Stimulated activated CD8-positive, alpha-beta memory T cell treated with anti-CD3 and anti-CD28 coated beads, Interleukin-4, amount 100 ng/mL, for 48 hours (primary cell): ENCODE measurements at places on chromosomes 16 and 17.

- DNase-seq, result no peak
Measured at GRCh38 chr16:8845699-8846298, 23.0 kb downstream of the CARHSP1 start.

DNA sequence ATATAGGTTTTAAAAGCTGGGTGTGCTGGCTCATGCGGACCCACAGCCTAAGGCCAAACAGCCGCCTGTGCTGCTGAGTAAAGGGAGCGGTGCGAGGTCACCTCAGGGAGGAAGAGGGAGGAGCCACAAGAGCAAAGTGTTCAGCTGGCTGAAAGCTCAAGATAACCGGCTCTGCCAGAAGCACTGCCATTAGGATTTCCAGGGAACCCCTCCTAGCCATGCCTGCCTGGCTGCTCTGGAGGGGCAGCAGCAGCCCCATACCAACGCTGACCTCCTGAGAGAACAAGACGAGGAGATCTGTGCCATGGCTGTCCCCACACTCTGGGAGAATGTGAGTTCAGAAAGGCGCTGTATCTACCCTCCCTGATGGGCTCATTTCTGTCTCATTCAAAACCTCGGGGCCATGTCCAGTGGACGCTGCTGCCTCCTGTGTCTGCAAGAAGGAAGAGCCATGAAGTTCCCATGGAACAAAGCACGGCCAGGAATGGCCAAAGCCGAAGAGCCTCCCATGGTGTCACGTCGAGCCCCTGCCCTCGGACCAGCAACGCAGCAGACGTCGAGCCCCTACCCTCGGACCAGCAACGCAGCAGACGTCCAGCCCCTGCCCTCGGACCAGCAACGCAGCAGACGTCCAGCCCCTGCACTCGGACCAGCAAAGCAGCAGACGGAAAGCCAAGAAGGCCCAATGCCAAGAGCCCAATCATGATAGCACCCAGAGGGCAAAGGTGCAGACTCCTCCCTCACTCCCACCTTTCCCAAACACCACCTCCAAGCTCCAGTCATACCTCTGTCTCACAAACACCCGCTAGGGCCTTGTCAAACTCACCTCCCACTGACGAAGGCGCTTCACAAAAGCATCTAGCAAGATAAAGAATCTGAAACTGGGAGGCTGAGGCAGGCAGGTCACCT, 107.0 kb downstream of the ANKRD11 start:
- no peak for DNase-seq

DNA sequence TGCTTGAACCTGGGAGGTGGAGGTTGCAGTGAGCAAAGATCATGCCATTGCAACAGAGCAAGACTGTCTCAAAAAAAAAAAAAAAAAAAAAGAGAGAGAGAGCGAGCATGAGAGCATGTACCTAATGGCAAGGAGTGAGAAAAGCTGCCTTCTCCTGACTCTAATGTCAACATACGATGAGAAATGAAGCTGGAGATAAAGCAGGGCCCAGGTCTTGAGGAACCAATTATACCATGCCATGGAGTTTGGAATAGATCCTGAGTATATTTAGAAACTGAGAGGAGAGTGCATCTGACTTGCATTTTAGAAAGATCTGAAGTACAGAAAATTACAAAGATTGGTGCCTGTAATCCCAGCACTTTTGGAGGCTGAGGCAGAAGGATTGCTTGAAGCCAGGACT, 3.8 kb upstream of the MAP2K6 start:
- no peak for DNase-seq

DNA sequence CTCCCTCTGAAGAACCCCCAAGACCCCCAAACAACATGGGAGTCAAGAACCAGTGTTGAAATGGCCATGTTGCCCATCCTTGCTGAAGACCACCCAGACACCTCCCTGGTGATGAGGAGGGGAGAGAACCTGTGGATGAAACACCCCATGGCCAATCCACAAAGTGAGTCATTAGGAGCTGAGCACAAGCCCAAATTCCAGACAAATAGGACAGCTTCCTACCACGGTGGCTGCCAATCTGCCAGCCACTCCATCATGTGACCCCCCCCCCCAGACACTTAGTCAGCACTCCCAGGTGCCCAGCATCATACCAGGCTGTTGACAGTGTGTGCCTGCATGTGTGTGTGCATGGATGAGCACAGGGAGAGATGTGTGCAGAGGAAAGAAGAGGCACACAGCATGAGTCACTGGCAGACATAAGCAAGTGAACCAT, 26.4 kb upstream of the RPL38 start:
- no peak for DNase-seq

DNA sequence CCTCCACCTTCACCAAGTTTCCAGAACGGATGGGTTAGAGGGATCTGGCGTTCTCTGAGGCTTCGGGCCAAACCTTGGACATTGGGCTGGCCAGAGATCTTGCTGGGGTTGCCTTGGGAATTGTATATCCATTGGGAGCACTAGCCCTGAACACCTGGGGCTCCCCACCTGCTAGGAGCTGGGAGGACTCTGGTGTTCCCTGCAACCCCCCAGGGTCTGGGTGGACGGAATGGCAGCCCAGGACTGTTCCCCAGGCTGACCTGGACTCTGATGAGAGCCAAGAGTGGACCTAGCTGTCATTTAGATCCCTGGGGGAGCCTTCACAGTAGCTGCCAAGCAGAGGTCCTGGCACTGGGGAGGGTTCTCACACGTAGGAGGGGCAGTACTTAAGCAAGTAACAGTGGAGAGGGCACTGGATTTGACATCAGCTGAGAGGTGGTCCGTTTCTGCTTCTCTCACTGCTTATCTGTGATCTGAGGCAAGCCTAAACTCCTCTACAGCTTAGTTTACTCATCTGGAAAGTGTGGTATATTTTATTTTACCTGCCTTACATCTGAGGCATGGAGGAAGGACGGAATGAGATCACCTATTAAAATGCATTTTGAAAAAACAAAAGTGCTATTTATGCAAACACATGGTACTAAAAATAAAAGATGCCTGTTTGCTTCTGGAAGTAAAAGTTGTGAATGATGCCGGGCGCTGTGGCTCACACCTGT, 11.7 kb downstream of the SOCS3 start:
- no peak for DNase-seq

- no peak for DNase-seq
Measured at GRCh38 chr17:21008992-21009671, 33.7 kb downstream of the USP22 start.

DNA sequence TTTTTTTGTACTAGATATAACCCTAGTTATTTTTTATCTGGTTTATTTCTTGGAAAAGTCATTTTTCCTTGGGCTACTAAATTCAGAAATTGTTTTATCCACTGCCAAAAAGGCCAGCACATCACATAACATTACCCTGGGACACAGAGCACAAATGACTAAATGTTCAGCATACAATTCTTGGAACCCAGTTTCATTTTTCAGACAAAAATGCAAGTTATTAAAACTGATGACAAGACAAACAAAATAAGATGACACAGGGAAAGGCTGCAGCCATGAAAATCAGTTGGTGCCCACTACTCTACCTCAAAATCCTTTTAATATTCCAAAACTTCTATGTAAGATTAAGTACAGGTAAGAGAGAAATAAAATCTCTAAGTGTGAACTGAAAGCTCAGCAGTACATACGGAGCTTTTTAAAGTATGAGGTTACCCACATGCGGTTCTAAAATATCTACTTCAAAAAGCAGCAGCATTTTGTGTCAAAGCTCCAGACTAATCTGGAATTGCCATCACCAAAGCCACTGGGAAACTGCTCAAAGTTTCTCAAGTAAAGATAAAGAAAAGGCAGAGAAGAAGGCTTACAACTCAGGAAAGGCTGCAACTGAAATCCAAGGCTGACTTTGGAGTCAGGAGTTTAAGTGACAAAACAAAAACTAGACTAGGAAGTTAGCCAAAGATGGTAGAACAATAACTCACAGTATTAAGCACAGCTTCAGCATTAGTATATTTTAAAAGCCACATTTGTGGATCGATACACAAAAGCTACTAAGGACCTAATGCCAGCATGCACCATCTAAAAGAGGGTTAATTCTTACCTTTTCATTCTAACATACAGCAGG, 41.4 kb downstream of the AP1G1 start:
- DNase-seq, result no peak
